ENCODE measurements at places on chromosomes 11 and 22.

DNA sequence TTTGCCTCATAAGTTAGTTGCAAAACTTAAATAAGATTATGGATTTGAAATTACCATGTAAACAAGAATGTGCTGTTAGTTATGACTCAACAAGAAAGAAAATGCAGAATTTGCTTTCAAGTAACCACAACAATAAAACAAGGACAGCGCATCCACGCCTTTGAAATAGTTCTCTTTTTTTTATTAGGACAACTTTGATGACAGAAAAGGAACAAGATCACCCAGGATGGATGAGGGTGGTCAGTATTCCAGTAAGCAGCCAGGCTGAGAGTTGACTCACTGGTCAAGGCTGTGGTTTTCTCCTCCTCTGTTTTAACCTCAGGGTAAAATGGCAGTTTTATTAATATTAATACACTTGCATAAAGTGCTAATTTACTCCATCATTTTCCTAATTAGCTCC is 544.4 kb downstream of the OPCML start:
- DNase-seq = no peak

DNA sequence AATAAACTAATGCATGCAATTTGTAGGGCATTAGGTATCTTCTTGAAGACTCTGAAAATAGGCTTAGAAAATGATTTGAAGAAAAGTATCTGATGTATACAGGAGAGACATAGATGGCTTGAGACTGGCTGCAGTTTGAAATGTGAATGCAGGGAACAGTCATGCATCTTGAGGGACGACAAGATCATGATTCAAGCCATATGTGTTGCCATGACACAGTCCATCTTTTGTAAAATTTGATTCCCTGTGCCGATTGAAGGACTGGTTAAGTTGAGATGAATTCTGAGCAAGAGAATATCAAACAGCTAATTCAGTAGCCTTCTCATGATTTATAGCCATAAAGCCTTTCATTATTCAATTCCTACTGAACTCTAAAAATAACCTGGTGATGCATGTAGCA is 231.6 kb downstream of the CASP12 start:
- no peak for DNase-seq

GRCh38 chr11:57071829-57072228 is 83.1 kb downstream of the OR5AK2 start:
- DNase-seq = no peak

DNA sequence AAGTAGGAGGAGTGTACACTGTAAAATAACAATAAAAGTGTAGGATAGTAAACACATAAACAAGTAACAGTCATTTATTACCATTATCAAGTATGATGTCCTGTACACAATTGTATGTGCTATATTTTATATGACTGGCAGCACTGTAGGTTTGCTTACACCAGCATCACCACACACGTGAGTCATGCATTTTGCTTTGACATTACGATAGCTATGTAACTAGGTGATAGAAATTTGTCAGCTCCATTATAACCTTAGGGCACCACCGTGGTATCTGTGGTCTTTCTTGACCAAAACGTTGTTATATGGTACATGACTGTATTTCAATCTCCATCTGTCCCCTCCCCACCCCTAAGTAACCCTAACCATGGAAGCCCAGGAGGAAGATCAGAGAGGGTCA is 1.1 kb downstream of the DNAL4 start:
- DNase-seq = no peak

DNA sequence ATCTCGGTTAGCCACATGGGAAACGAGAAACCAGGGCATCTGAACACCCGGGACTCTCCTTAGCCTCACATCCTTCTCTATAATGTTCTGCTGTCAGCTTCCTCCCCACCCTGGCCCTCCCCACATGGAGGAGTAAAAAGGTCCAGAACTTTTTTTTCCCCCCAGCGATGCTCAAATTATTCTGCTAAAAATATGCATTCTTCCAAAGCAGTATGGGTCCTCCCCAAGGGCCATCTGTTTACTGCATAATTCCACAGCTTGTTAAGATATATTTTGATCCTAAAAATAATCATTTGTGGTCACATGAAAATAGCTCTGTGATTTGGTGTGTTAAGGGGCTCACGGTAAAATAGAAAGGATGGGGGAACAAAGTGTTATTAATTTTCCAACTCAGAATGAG is 281.5 kb upstream of the NARS2 start:
- no peak for DNase-seq

GRCh38 chr11:121649798-121650197 is 197.0 kb upstream of the SORL1-AS1 start:
- no peak for DNase-seq

GRCh38 chr11:134642206-134642605 is 230.2 kb upstream of the B3GAT1 start:
- DNase-seq = no peak

GRCh38 chr11:10608584-10608983 is 40.1 kb upstream of the LYVE1 start:
- DNase-seq = no peak

- no peak for DNase-seq
These were observed at the start of gene PPP6R3 for GRCh38 chr11:68460741-68461574. Gene PPP6R3 (plus strand): TSS chr11:68460752. CDS start chr11:68537665, 76,913 bp downstream.

DNA sequence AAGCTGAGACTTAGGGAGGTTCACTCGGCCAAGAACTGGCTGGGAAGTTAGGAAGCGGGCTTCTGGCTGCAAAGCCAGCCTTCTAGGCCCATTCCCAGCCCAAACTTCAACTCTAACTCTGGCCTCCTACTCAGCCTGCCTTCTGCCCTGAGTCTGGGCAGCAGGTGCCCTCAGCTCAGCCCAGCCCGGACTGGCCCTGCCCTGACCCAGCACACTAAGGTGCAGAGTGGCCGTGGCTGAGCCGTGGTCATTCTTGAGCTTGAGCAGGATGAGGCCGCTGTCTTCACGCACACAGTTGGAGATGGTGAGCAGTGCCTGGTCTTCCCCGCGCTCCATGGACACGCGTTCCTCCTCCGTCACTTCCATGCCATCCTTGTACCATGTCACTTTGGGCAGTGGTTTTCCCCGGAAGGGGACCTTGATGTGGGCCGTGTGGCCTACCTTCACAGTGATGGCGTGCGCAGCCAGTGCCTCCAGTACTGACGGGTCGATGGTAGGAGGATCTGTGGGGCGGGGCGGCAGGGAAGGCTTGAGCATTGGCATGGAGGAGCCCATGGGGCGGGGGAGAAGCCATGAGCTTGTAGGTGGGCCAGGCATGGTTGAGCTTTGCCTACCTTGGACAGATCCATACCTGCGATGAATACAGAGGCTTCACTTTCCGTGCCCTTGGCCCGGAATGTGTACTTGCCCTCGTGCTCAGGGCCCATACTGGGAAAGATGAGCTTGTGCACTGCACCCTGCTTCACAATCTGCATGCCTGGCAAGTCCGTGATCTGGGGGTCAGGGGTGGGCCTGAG is 12.1 kb downstream of the IGSF22 start:
- no peak for DNase-seq

GRCh38 chr11:22666688-22667439 is 453 bp downstream of the GAS2 start:
- peak; percentile 26 for DNase-seq

GRCh38 chr11:120752668-120753067 is 241.1 kb downstream of the GRIK4 start:
- no peak for DNase-seq

- DNase-seq = no peak
These were observed 37.7 kb downstream of the SHISAL1 start for GRCh38 chr22:44274918-44275630.

DNA sequence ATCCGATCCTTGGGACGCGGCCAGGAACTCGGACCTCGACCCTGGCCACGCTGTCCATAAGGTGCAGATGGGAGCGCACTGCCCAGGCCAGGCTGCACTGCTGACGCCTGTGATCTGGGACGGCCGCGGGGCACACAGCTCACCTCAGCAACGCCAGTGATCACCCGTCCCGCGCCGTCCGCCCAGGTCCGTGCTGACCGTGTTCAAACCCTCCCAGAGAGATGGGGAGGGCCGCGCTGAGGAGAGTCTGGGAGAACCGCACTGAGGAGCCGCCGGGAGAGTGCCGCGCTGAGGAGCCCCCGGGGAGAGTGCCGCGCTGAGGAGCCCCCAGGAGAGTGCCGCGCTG is 636 bp downstream of the KCNQ1OT1 start:
- no peak for DNase-seq

DNA sequence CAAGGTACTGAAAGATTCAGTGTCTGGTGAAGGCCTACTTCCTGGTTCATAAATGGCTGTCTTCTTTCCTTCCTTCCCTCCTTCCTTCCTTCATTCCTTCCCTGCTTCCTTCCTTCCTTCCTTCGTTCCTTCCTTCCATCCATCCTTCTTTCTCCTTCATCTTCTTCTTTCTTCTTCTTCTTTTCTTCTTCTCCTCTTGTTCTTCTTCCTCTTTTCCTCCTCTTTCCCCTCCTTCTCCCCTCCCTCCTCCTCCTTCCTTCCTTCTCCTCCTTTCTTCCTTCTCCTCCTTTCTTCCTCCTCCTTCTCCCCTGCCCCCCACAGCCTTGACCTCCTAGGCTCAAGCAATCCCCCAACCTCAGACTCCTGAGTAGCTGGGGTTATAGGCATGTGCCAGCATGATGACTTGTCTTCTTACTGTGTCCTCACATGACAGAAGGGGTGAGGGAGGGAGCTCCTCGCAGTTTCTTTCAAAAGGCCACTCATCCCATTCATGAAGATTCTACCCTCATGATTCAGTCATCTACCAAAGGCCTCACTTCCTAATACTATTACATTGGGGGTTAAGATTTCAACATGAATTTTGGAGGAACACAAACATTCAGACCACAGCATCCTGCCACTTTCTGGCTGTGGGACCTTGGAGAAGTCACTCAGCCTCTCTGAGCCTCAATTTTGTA is 22.6 kb upstream of the CCDC134 start:
- DNase-seq = no peak

DNA sequence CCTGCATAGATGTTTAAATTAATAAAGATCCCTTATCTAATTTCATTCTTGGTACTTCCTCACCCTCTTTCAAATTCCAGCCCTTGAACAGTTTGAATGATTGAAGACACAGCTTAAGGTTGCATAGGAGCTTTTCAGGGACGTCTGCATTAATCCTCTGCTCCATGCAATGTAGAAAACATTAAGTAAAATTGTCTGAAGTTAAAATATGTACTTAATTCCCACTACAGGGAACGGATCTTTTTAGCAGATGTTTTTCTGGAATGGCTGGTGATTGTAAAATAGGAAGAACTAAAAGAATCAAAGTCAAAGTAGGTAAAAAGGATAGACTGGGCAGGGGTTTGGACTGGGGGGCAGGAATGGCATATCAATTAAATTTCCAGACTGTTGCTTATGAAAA is 58.9 kb downstream of the ABTB2 start:
- DNase-seq = no peak

GRCh38 chr11:2369896-2370295 is 7.2 kb upstream of the CD81 start:
- no peak for DNase-seq

DNA sequence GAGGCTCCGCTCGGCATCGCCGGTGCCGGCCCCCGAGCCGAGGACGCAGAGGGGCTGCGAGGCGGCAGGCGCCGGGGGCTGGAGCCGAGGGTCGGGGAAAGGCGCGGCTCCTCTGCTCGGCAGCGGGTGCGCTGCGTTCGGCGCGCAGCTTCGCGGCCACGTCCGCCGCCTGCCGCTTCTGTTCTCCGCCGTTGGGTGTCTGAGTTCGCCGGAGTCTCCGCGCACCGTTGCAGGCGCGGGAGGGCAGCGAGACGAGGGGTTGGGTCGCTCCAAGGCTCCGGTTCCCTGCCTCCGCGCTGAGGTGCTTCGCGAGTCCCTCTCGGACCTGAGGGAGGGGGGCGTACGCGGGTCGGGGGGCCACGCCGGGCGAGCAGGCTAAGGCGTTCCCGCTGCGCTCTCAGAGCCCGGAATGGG is 347 bp downstream of the MN1 start:
- DNase-seq = no peak

DNA sequence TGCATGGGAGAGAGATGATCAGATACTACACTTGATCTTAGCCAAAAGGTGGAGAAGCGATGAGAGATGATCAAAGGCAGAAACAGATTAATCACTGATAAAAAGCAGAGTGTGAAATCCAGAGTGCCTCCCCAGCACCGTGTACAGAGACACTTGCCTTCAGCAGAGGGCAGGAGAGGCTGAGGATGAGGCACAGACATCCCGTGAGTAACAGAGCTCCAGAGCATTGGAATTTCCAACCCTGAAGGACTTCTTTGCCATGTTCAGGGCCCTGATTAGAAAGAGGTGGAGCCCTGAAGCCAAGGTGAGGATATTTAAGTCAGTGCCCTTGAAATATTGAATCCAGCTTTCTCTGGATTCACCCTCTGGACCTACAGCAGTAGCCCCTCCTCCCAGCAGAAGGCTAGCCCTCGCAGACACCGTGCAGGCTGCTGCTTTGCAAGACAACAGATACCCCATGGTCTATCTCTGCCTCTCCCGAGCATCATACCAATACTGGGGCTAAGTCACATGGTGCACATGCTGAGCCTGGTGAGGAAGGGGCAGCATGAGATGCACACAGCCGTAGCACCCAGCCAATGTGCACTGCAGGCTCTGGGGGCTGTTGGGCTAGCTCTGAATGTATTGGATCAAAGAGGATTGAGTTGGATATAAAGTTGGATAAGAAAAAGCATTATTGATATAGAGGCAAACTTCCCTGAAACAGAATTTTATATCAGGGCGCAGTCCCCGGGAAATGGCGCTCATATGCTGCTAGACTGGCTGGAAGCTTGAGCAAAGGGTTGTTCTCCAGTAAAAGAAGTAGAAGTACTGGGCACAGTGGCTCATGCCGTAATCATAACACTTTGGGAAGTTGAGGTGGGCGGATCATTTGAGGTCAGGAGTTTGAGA is 200.3 kb upstream of the B3GAT1 start:
- no peak for DNase-seq

DNA sequence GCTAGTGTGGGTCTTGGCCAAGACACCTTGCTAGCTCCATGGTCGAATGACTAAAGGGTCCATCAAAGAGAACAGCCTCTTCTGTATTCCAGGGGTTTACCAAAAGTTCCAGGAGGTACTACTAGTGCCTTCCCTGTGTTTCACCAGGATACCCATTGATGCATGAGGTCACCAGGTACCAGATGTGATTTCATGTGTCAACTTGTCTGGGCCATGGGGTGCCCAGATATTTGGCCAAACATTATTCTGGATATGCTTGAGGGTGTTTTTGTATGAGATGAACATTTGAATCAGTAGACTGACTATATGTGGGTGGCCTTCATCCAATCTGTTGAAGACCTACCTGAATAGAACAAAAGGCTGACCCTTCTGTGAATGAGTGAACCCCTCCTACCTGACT is 92.8 kb downstream of the GALNT18 start:
- DNase-seq = no peak

- no peak for DNase-seq
These were observed 139.2 kb downstream of the GUCY1A2 start for GRCh38 chr11:106879029-106879428.
